B cell (primary cell): ENCODE measurements at places on chromosomes 12 and 14. TPM values are rescaled to one million over a fixed set of nuclear protein-coding genes. Genes with fewer than 3 reads are reported as not detected.

DNA sequence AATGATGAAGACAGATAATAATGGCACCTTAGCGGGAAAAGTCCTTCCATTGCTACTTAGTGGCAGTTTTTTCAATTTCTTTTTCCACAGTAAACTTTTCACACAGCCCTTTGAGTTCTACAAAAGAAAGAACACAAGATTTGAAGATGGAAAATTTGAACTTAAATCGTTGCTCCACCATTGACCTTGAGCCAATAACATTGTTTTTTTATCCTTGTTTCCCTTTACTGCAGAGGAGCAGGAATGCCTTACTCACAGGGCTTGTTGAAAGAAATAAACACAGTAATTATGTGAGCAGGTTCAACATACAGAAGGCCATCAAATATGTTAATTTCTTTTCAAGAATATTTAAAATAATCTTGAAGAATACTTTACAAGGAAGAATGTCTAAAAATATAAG lies 181.5 kb upstream of the KRR1 start:
- no peaks in the 10 kb centered on the region for H3K4me1 ChIP-seq
- no peak for DNase-seq
- H3K27ac ChIP-seq = no peak overlapping the region
- no peaks in the 10 kb centered on the region for H3K36me3 ChIP-seq

PAPLN gene
- polyA plus RNA-seq = 0.69 and 1.2 TPM in 2 replicates

- no peak for DNase-seq
- no peaks in the 10 kb centered on the region for H3K4me1 ChIP-seq
- H3K4me3 ChIP-seq = no peak overlapping the region
- H3K36me3 ChIP-seq = no peaks in the 10 kb centered on the region
- no peaks in the 10 kb centered on the region for H3K27me3 ChIP-seq
Observed at GRCh38 chr12:98343002-98343567, 172.3 kb upstream of the TMPO start.

DNA sequence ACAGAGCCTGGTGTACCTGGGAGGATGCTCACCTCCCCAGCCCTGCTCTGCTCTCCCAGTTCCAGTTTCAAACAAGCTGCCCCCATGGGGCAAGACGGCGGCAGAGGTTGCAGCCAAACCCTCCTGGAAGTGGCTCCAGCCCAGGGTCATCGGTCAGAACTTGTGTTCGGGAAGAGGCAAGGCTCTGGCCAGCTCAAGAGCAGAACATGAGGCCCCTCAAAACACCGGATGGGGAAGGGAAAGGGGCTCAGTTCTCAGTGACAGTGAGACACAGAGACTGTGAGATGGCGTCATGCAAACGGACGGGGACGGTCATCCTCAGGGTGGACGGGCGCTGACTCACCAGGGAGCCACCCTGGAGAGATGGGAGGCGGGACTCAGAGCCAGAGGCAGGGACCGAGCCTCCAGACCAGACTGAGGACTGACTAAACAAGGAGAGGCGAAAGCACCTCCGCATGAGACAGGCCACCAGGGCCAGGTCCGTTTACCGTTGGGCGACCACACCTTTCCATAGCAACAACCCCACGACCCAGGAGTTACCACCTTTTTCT lies 63.9 kb upstream of the GALNT9 start:
- H3K36me3 ChIP-seq = no peaks in the 10 kb centered on the region
- no peak overlapping the region for H3K27ac ChIP-seq
- no peak overlapping the region for H3K4me3 ChIP-seq
- peaks cover 6% of the 10 kb centered on the region for H3K27me3 ChIP-seq
- no peak for DNase-seq

DNA sequence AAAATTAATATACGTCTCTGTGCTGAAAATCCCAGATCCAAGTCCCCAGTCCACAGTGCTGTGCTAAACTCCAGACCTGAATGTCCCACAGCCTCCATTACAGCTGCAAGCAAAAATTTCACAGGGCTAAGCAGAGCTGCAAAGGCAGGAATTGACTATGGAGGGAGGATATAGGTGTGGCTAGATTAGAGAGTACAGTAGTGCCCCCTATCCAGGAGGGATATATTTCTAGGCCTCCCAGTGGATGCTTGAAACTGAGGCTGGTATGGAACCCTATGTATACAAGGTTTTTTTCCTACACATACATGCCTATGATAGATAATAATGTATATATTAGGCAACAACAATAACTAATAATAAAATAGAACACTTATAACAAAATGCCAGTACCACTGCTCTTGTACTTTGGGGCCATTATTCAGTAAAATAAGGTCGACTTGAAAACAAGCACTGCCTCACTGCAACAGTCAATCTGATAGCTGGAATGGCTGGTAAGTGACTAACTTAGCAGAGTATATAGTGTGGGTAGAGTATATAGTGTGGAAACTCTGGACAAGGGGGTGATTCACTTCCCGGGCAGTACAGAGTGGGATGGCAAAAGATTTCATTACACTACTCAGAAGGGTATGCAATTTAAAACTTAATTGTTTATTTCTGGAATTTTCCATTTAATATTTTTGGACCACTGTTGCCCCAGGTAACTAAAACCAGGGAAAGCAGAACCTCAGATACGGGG lies 82.7 kb downstream of the C14orf132 start:
- H3K27ac ChIP-seq = no peak overlapping the region
- peaks cover 4% of the 10 kb centered on the region for H3K27me3 ChIP-seq
- DNase-seq = no peak
- H3K36me3 ChIP-seq = no peaks in the 10 kb centered on the region
- peaks cover 14% of the 10 kb centered on the region for H3K4me1 ChIP-seq

NTF3 gene
- polyA plus RNA-seq = not detected in 2 replicates

DNA sequence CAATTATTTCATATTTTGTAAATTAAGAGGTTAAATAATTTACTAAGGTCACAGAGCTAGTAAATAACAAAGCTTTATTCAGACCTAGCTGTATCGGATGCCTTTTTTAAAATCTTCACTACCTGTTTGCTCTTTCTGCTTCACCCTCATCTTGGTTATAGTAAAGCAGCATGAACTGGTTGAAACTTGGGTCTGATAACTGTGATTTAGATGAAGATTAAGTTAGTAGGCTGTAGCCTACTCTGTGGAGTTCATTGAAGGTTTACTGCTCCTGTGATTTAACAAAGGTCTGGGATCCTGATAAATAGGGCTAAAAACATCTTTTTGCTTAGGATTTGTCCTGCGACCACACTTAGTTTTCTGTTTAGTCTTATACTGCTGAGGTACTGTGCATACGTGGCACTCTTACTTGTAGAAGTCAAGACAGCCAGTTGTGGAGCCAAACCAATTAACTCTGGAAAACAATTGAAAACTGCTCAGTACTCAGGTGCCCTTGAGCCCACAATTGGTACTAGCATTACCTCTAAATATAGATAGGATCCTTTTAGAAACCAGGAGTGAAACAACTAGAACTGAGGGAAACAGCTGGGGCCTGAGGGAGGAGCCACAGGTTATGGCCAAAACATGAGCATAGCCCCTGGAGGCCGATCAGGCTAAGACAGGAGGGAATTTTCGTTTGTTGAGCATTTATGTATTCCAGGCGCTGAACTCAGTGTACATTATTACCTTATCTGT lies 2.3 kb downstream of the SPATS2 start:
- H3K27me3 ChIP-seq = no peaks in the 10 kb centered on the region
- DNase-seq = peak; percentile 71
- peaks cover 39% of the 10 kb centered on the region for H3K4me1 ChIP-seq
- H3K27ac ChIP-seq = peak overlapping the region; percentile 17
- no peaks in the 10 kb centered on the region for H3K36me3 ChIP-seq
- no peak overlapping the region for H3K4me3 ChIP-seq

GRCh38 chr12:40314927-40315326 lies 90.1 kb downstream of the LRRK2 start:
- no peaks in the 10 kb centered on the region for H3K27me3 ChIP-seq
- no peak overlapping the region for H3K4me3 ChIP-seq
- H3K36me3 ChIP-seq = peaks cover 3% of the 10 kb centered on the region
- H3K4me1 ChIP-seq = peaks cover 15% of the 10 kb centered on the region
- no peak overlapping the region for H3K27ac ChIP-seq

DNA sequence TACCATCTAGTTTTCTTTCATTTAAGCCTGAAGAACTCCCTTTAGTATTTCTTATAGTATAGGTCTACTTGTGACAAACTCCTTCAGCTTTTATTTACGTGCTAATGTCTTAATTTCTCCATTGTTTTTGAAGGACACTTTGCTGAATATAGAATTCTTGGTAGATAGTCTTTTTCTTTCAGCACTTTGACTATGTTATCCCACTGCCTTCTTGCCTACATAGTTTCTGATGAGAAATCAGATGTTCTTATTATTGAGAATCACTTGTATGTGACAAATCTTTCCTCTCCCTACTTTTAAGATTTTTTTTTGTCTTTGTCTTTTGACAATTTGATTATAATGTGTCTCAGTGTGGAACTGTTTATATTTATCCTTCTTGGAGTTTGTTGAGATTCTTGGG lies 5.1 kb upstream of the MIS18BP1 start:
- DNase-seq = no peak
- no peaks in the 10 kb centered on the region for H3K36me3 ChIP-seq
- H3K4me1 ChIP-seq = peaks cover 7% of the 10 kb centered on the region
- H3K27me3 ChIP-seq = no peaks in the 10 kb centered on the region
- H3K4me3 ChIP-seq = no peak overlapping the region

MMAB gene
- polyA plus RNA-seq = 11.3 and 15.0 TPM in 2 replicates

DNA sequence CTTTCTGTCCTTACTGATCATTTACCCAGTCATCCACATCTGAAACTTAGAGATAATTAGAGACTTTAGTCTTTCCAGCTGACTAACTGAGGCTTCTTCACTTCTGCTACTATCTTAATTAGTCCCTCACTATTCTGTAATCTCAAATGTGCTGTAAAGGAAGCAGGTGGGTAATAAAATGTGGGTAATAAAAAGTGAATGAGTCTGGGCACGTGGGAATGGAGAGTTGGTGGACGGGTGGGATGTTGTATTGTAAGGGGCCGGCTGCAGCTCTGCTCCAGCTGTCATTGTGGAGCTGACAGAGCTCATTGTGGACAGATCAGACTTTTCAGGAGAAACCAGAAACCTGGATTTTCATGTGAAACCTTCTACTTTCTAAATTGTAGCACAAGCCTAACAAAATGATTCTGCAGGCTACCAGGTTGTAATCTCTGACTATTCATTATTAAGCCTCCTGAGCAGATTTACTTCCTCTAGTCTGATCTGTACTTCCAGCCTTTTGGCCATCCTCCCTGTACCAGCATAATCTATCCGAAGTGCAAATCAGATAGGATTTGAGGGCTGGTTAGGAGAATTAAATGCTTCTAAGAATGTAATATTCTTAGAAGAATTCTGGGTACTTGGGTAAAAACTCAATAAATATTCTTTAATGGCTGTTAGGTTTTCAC lies 42.0 kb upstream of the BMAL2 start:
- H3K27me3 ChIP-seq = no peaks in the 10 kb centered on the region
- H3K36me3 ChIP-seq = no peaks in the 10 kb centered on the region
- H3K4me3 ChIP-seq = no peak overlapping the region
- DNase-seq = no peak
- no peak overlapping the region for H3K27ac ChIP-seq

HNRNPC gene
- 358 and 518 TPM in 2 replicates for polyA plus RNA-seq

DNA sequence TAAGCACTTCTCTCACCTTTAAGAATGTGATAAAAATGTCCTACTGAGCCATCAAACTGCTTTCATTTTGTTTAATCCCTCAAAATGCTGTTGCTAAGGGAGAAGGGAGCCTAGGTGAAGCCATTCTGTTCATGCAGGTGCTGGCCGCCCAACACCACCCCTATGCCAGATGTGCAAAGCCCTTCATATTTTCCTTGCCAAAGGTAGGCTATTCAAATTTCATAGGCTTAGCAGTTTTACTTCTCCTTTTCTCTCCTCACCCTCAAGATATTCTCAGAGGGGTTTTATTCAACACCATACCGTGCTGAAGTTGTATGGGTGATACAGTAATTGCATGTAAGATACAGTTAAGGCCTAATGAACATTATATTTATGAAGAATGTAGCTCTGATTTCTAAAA lies 461.7 kb downstream of the GXYLT1 start:
- no peaks in the 10 kb centered on the region for H3K27me3 ChIP-seq
- H3K36me3 ChIP-seq = no peaks in the 10 kb centered on the region
- H3K4me1 ChIP-seq = no peaks in the 10 kb centered on the region
- DNase-seq = peak; percentile 2

TSPAN11 gene
- polyA plus RNA-seq = not detected in 2 replicates

FGF6 gene
- polyA plus RNA-seq = not detected in 2 replicates

GRCh38 chr12:93914281-93914680 lies 234.1 kb upstream of the PLXNC1 start:
- H3K4me3 ChIP-seq = no peak overlapping the region
- no peaks in the 10 kb centered on the region for H3K36me3 ChIP-seq
- no peaks in the 10 kb centered on the region for H3K4me1 ChIP-seq
- DNase-seq = no peak
- no peaks in the 10 kb centered on the region for H3K27me3 ChIP-seq
- H3K27ac ChIP-seq = no peak overlapping the region

DNA sequence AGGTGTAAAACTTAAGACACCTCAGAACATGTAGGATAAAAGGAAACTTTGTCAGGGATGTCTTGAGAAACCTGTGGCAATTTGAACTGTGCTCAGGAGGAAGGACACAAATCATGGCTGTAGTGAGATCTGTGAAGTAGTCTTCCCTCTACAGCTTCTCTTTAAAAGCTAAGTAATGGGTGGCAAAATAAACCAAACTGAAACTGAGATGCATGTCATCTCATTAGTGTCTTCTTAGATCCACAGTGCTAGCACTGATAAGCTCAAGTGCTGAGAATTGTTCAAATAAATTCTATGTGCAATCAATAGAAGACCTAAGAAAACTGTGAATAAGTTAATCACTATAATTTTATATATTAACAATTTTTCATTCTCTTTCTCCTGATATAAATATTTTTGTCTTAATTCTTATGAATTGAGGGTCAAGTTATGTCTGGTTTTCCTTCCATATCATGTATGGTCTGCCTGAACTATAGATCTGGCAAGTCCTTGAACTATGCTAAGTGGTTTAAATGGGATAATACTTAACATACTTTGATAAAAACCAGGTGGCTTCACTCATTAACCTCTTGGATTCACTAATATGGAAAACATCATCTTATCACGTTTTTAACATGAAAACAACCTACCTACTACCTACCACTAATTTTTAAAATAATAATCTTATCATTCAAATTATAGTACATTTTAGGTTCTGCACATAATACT lies 27.2 kb downstream of the SYT1 start:
- no peak overlapping the region for H3K4me3 ChIP-seq
- no peaks in the 10 kb centered on the region for H3K36me3 ChIP-seq
- no peak for DNase-seq
- no peak overlapping the region for H3K27ac ChIP-seq
- no peaks in the 10 kb centered on the region for H3K27me3 ChIP-seq
